ENCODE measurements at places on chromosomes 6 and 20.

DNA sequence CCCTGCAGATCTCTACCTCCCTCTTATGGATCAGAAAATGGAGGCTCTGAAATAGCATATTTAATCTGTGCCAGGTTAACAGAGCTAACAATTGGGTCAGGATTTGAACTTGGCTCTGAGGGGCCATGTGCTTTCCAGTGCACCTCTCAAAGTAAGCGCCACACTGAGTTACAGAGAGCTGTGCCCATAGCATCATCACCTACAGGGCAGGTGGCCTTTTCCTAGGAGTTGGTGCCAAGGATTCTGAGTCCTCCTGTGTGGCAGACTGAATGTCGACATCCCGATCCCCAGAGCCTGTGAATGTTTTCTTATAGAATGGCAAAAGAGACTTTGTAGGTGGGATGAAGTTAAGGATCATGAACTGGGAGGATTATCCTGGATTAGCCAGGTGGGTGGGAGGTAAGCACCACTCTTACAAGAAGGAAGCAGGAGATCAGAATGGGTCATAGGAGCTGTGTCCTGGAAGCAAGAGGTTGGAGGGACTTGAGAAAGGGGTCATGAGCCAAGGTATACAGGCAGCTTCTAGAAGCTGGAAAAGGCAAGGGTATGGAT is 68.0 kb upstream of the TBC1D7 start:
- DNase-seq, result no peak

GRCh38 chr6:168161371-168161750 is 82.3 kb upstream of the FRMD1 start:
- no peak for DNase-seq

DNA sequence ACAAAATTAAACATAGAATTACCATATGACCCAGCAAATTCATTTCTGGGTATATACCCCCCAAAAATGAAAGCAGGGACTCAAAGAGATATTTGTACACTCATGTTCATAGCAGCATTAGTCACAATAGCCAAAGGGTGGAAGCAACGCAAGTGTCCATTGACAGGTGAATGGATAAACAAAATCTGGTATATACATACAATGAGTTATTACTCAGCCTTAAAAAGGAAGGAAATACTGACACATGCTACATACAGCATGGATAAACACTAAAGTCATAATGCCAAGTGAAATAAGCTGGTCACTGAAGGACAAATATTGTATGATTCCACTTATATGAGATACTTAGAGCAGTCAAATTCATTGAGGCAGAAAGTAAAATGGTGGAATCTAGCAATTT is 5.3 kb upstream of the STX11 start:
- DNase-seq, result no peak

GRCh38 chr20:42598581-42598980 is 591.1 kb downstream of the PTPRT start:
- no peak for DNase-seq

DNA sequence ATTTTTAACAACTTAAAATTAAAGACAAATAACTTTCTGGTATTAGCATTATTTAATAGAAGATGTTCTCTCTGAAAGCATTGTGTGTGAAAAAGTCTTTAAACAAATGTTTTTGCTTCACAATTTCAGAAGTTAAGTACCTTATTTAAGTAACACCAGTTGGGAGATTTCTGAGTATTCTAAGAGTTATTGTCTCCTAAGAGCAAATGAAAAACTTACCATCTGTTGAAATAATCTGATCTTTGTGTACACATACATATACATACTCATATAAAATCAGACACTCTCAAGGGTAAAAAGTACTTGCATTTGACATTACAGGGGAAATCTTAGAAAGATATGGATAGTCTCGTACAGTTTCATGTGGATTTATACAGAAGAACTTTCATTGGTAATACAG is 2.4 kb downstream of the BTBD3 start:
- no peak for DNase-seq

GRCh38 chr20:2385026-2385425 is 4.3 kb downstream of the TGM6 start:
- DNase-seq, result no peak
